ENCODE measurements at places on chromosomes 16 and 17.

DNA sequence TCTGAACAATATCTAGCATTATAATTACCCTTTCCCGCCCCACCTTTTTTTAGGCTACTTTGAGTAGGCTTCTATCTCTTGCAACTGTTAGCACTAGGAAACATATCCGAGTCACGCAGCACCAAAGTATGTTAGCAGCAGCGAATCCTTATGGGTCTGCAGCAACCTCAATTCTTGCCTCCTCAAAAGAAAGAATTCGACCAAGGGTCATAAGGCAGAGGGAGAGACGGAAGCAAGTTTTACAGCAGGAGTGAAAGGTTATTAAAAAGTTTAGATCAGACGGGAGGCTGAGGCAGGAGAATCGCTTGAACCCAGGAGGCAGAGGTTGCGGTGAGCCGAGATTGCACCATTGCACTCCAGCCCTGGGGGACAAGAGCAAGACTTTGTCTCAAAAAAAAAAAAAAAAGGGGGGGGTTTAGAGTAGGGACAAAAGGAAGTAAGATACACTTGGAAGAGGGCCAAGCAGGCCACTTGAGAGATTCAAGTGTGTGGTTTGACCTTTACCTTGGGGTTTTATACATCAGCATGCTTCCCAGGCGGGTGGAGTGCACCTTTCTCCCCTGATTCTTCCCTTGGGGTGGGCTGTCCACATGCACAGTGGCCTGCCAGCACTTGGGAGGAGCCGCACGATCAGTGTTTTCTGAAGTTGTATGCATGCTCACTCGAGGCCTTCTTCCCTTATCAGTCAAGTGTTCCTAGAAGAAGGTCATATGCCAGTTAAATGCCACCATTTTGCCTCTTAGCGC, 67.7 kb downstream of the HLF start:
- no peak for DNase-seq

DNA sequence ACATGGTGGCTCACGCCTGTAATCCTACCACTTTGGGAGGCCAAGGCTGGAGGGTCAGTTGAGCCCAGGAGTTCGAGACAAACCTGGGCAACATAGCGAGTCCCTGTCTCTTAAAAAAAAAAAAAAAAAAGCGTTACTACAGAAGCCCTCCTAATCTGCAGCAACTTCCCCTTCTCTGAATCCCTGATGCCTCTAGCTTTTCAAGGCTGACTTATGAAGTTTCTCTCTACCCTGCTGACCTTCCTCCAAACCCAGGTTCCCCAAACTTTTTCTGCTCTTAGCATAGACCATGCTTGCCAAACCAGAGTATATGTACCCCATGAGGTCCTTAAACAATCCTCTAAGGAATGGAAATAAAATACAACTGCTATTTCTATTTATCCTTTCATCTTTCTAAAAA, 16.4 kb downstream of the LYRM1 start:
- DNase-seq = no peak

DNA sequence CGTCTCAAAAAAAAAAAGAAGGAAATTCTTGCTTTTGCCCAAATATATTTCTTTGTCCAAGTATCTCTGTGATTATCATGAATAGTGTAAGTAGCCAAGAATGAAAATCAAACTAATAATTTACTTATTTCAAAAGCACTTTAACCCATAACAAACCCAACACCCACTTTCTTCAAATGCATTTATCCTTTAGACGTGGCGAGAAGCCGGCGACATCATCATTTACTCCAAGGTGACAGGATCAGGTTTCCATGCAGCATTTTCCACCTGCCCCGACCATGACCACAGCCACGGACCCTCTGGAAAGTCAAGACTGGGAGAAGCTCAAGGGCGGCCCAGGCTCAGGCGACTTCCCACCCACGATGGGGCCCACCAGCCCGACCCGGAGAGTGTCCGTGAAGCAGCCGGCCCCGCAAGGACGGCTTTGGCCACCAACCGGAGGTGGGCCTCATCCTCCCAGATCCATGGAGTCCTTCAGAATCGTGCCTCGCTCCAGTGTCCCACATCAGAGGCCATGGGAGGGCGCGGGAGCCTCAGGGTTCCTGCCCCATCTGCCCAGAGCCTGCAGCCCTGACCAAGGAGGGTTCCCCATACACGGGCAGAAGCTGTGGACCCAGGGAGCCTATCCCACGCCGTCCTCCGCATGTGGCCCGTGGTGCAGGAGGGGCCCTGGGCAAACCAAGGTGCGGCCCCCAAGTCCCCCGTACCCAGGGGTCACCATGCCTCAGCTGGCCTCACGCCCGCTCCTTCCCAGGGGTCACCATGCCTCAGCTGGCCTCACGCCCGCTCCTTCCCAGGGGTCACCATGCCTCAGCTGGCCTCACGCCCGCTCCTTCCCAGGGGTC, 18.7 kb downstream of the UTS2R start:
- no peak for DNase-seq

- DNase-seq = no peak
These were observed 116.1 kb upstream of the METRNL start for GRCh38 chr17:82963104-82963950.

- DNase-seq = no peak
These were observed 48.6 kb upstream of the PVALEF start for GRCh38 chr17:81116704-81117103.

DNA sequence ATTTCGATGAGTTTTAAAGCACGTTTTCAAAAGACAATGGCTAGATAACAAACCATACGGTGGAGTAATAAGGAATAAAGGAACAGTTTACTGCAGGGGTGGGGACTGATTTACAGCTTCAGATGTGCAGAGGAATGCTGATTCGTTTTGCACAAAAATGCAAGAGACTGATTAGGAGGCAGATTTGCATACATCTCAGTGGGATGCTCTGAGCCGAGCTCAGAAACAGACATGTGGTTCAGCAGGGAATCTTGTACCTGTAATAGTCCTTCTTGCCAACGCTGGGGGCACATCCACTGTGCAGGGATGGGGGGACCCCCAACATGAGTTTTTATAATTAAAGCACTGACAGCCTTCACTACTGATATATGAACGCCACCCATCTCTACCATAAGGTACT, 308.0 kb downstream of the GRIN2A start:
- DNase-seq = peak; percentile 22

GRCh38 chr17:76182016-76182764, 41.1 kb upstream of the FOXJ1 start:
- DNase-seq = peak; percentile 76

GRCh38 chr17:27327871-27328270, 34.0 kb downstream of the WSB1 start:
- no peak for DNase-seq

GRCh38 chr16:76656994-76657393, 379.8 kb downstream of the CNTNAP4 start:
- DNase-seq = no peak

DNA sequence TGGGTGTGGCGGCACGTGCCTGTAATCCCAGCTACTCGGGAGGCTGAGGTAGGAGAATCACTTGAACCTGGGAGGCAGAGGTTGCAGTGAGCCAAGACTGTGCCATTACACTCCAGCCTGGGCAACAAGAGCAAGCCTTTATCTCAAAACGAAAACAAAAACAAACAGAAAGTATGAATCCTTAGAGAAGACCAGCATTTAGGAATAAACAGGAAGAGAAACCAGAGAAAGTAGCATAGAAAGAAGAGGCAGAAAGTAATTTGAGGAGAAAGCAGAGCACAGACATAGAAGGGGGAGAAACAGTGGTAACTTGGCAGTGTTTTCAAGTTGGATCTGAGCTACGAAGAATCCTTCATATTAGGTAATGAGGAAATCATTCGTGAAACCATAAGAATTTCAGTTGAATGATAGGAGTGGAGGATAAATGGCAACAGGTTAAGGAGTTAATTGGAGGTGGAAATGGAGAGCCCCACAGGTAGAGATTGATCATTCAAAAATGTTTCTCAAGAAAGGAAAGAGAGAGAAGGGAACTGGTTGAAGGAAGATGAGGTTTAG, 9.7 kb upstream of the CCL2 start:
- no peak for DNase-seq

DNA sequence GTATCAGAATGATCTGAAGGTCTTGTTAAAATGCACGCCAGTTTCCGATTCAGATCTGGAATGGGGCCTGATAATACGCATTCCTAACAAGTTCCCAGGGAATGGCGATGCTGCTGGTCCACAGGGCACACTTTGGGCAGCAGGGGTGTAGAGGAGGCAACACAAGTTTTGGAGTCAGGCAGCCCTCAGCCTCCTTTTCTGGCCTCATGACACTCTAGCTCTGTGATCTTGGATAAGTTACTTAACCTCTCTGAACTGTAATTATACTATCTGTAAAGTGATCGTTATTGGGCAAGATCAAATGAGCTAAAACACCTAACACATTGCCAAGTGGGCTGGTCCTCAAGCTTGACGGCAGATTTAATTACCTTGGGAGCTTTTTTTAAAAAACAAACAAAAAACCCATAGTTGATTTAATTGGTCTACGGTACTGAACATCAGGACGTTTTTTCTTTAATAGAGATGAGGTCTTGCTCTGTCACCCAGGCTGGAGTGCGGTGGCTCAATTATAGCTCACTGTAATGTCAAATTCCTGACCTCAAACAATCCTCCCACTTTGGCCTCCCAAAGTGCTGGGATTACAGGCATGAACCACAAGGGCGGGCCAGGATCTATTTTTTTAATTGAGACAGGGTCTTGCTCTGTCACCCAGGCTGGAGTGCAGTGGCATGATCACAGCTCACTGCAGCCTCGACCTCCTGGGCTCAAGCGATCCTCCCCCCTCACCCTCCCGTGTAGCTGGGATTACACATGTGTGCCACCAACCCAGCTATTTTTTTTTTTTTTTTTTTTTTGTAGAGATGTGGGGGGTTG, 10.0 kb upstream of the MRPS23 start:
- DNase-seq = no peak

DNA sequence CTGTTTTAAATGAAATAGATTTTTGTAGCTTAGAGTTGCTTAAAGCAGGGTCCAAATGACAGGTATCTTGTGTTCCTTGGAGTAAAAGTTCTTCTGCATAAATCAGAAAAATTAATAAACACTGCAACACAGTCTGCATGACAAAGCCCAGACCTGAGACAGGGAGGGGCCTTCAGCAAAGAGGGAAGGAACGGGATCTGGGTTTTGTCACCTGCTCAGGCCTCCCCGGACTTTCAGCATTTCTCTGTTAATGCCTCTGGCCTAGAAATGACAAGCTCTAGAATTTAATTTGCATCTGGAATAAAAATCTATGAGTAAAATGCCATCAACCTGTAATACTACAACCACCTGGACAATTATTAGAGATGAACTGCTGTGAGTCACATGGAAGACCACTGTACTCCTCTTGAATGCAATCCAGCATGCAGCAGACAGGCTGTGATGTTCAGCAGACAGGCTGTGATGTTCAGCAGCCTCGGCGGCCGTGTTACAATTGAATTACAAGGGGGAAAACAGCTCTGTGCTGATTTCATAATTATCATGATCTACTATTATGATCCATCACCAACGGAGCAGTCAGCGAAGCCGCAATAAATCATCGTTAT, 170.2 kb downstream of the TOX3 start:
- DNase-seq = no peak

- DNase-seq = no peak
These were observed 13.5 kb upstream of the PRKAR1A start for GRCh38 chr17:68498479-68499326.

GRCh38 chr17:42287977-42288802, at the start of gene STAT5A:
TSS of gene STAT5A (plus strand) at chr17:42288498. CDS start at chr17:42289412, 914 bp downstream.
- peak; percentile 68 for DNase-seq

- no peak for DNase-seq
These were observed 4.8 kb downstream of the EVPL start for GRCh38 chr17:76022285-76022684.

GRCh38 chr16:28925386-28926228, 569 bp upstream of the RABEP2 start:
- peak; percentile 60 for DNase-seq

DNA sequence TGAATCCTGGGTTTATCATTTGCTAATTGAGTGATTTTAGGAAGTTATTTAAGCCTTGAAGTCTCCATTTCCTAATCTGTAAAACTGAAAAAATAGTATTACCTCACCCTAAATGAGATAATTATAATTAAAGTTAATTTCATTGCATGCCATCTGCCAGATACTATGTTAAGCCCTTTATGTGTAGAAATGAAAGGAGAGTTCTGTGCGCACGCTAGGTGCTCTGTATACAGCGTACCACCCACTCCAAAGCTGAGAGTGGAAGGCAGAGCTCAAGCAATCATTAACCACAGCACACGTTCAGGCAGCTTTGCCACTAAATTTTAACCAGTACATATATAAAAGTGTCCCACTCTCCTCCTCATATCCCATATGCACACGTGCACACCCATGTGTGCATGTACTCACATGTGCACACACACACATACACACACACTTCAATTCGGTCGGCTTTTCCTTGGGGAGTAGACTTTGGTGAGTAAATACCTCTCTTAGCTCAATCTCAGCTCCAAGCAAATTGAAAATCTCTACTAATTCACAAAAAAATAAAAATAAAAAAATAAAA, 204.8 kb downstream of the GRIN2A start:
- DNase-seq = no peak

- no peak for DNase-seq
These were observed 222.9 kb downstream of the CDH8 start for GRCh38 chr16:61813339-61813738.

GRCh38 chr16:85555719-85556455, 57.2 kb upstream of the GSE1 start:
- no peak for DNase-seq

DNA sequence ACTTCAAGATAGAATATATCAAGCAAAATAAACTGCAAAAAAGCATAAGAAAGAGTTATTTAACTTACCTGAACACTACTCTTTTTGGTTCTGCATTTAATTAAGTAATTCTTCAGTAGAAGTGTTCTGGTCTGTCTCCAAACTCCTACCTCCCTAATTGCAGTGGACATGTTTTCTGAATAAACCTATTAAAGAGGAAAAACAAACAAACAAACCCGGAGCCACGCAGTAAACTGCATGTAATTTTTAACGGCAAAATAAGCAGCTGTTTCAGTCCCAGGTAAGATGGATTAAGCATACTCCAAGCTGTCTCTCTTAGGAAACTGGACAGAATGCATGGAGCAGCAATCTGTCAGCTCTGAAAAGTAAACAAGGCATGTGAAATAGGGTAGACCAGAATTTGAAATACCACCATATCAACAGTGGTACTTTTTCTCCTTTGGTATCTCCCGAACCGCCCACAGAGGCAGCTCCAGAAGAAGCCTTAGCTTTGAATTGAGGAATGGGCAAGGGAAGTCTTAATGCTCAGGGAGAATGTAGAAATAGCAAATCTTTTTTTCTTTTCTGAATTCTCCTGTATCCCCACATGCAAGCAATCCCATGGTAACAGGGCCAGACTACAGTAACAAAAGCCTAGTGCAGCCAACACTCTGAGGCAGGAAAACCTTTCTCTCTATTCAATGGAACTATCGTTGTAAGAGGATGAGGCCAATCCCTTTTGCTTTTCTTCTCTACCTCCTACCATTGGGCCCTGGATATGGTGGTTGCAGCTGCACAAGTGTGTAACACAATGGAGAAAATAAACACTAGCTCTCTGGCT, 12.5 kb downstream of the ABCA5 start:
- DNase-seq = no peak
